ENCODE measurements at places on chromosomes 7 and 10.

DNA sequence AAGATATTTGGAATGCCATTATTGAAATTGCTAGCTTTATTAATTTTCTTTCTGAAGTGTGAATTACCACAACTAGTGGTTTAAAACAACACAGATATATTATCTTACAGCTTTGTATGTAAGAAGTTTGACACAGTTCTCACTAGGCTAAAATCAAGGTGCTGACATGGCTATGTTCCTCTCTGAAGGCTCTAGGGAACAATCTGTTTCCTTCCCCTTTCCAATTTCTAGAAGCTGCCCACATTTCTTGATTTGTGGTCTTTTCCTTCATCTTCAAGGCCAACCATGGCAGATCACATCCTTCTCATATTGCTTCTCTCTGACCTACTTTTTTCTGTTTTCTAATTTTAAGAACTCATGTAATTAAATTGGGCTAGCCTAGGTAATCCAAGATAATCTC is 43.3 kb upstream of the SLC26A3 start:
- DNase-seq: no peak

DNA sequence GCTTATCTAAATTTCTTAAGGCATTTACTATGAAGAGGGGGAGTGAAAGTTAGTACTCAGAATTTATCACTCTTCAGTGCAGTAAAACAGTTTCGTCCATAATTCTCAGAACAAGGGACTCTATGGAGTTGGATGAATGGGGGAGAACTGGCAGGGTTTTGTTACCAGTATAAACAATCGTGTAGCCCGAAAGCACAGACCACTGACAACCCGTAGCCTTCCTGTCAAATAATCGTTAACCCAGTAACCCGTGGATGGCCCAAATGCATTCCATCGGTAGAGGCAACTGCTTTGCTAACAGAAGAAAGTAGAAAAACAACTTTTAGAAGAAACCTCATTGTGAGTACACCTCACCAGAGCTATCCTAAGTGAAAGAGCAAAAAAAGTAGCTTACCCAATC is 583.9 kb downstream of the NXPH1 start:
- DNase-seq: no peak

DNA sequence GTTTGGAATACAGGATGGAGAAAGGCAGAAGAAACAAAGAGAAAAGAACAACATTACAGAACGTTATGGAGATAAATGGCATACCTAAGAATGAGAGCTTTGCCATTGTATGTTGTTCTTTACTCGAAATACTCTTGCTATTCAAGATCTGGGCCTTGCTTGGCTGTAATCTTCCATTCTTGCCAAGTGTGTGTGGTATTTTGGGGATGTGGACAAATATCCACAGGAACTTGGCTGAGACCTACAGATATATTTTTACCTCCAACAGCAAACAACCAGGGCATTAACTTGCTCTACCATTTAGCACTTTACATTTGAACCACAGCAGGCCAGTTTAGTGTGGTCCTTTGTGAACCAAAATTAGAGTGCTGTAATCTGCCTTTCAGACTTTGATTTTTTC is 76.3 kb downstream of the DKK1 start:
- no peak for DNase-seq

DNA sequence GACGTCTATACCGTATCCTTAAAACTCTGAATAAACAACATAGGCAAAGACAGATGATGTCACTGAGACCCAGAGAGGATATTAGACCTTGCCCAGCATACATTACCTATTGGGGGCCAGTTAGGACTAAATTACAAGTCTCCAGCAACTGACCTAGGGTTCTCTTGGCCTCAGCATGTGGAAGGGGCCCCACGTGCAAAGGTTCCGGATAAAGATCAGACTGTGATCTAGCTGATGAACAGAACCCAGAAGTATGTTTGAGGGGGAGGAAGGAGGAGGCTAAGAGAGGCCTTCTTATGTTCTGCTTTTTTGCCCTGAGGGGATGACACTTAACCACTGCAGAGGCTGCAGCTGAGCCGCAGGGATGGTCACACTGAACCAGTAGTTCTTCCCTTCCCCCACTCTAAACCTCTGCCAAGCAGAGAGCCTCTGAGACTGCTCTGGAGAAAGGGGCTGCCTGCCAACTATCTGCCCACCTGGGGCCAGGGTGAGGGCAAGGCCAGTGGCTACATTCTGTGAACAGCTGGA is 24.0 kb upstream of the KMT2C start:
- no peak for DNase-seq

DNA sequence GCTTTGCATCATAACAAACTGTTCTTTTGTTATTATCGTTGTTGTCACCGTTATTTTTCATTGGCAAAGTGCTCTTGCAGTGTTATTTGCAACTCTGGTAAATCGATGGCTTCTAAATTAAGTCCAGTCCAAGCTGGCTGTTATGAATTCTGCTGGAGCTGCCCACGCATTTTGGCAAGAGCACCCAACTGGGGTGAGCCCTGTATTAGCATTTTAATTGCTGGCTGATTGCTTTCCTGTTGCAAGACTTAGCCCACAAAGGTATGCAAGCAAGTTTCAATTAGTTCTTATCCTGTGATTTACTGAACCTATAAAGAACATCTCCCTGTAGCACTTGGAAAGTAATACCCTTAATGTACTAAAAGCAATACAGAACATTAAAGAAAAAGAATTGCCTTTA is 226.8 kb downstream of the ACTR3B start:
- no peak for DNase-seq

GRCh38 chr10:29635711-29636144 is 957 bp upstream of the SVIL start:
- no peak for DNase-seq

DNA sequence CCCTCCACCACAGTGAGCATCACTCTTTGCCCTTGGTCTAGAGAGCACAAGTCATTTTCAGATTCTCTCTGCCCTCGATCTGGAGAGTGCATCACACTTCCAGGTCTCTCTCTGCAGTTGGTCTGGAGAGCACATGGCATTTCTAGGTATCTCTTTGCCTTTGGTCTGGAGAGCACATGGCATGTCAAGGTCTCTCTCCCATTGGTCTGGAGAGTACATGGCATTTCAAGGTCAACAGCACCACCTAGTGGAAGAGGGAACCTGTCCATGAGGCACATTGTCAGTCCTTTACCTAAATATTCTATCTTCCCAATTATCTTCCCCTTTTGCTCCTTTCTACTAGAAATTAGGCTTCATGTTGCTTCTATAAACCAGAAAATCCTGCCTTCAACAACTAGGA is 1139.4 kb downstream of the XPNPEP1 start:
- DNase-seq: no peak

DNA sequence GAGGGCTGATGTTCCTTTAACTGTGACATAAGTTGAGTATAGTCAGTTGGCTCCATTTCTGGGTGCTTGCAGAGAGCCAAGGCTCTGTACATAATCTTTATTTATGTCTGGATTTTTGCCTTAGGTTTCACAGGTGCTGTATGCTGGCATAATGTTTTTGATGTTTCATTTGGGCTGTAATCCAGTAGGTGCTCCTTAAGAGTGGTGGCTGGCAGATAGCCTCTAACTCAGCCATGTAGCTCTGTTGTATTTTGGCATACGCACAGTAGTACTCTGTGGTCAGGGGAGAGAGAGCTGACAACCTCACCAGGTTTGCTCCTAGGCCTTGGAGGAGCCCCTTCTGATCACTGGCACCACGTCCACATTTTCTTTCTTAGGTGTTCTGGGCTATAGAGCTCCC is 61.1 kb downstream of the RNF133 start:
- no peak for DNase-seq

DNA sequence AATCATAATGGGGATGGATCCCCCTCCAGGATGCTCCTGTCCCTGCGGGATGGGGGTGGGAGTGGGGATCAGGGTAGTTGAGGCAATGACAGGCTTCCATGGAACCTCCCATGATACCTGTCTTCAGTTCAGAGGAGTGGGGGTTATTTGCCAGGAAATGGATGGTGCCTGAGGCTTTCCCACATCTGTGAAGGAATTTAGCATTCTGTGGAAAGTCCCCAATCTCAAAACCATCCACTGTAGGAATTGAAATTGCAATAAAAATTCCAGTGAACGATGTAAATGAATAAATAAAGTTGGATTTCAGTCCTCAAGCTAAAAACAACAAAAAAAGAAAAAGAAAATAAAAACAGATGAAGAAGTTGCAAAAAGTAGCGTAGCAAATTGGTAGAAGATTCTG is 81.9 kb downstream of the CHRM2 start:
- no peak for DNase-seq

DNA sequence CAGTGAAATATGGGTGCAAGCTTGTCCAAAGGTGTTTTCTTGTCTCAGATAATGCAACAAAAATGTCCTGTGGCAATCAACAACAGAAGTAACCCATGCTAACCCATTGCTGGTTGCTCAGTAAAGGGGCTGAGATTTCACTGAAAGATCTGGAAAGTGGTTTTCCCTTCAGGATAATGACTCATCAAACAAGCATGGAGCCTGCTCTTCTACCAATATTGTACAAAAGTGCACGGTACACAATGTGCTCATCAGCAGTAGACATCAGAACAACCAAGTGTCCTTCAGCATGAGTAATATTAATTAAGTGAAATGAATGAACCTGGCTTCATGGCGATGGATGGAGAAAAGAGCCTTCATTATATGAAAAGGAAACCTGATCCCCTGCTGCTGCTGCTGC is 287.1 kb upstream of the NEBL start:
- DNase-seq: no peak

DNA sequence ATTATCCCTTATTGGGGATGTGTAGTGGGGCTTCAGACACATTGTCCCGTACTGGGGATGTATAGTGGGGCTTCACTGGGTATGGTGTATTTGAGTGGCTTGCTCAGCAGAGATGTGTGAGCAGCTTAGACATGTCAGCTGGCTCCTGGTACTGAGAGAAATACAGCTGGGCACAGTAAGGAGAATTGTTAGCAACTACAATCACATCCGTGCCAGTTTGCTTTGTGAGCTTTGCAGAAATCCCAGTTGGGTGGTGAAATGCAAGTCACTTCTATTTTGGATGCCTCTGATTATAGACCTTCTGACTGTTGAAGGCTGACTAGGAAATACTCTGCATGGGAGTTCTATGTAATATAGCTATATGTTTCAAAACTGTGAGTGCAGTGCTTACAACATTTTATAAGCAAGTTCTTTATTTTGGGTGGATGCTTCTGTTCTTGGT is 10.8 kb downstream of the CCNY start:
- no peak for DNase-seq

GRCh38 chr10:60466267-60467201 is 76.9 kb upstream of the ANK3 start:
- no peak for DNase-seq

All from AG09309 (cell line).